ENCODE measurements at places on chromosomes 16 and 17.
A peak's percentile ranks its signal among the peaks of the same experiment; 100 is the strongest.

DNA sequence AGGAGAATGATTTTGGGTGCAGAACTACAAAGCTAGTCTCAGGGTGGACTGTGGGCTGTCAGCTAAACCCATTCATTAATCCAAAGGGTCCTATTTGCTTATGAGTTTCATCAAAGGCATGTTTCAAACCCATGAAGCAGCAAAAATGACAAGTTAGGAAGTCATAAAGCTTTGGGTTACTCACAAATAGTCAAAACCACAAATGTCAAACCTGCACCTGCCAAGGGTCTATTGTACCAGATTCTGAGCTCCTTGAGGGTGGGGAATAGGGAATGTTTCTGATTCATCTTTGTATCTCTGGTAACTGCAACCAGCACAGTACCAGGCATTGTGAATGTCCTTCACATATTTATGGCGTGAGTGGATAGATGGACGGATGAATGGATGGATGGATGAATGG lies 317.7 kb downstream of the MAF start:
- DNase-seq: no peak

GRCh38 chr17:48037036-48037837 lies at the start of gene COPZ2:
Gene COPZ2 (minus strand): TSS chr17:48037797. CDS start chr17:48037777, 20 bp downstream.
- peak; percentile 74 for DNase-seq

DNA sequence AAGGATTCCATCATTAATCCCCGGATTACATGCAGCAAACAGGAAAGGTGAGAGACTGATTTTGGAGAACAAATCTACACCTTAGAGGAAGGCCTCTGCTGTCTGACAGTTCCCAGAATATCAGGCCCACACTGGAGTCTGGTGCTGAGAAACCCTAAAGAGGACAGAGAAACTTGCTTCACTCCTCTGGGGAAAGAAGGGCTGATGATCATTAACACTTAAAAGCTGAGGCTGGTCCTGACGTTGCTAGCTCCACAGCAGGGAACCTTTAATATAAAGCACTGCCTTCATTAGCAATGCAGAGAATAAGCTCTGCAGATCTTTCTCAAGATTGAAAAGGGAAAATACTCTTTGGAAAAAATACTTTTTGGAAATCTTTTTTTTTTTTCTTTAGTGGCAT lies 1472.4 kb upstream of the GOT2 start:
- DNase-seq: no peak

- no peak for DNase-seq
Observed at GRCh38 chr16:76766538-76766937, 424.5 kb upstream of the MON1B start.

GRCh38 chr16:83393196-83393981 lies 414.4 kb upstream of the HSBP1 start:
- DNase-seq: no peak

DNA sequence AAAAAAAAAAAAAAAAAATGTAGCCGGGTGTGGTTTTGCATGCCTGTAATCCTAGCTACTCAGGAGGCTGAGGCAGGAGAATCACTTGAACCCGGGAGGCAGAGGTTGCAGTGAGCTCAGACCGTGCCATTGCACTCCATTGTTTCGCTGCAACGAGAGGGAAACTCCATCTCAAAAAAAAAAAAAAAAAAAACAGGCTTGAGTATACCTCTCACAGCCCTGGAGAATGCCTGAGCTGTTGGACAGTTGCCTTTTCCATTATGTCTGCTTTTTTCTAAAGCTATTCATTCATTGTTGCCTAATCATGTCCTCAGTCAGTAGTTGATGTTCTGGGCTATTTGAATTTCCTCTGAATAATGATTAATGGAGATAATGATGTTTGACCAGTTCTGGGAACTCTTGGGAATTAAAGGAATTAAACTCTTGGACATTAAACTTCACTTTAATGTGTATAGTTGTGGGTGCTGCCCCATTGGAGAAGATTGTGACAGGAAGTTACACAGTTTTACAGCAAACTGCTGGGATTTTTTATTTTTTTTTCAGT lies 11.8 kb downstream of the HMOX2 start:
- DNase-seq: no peak

DNA sequence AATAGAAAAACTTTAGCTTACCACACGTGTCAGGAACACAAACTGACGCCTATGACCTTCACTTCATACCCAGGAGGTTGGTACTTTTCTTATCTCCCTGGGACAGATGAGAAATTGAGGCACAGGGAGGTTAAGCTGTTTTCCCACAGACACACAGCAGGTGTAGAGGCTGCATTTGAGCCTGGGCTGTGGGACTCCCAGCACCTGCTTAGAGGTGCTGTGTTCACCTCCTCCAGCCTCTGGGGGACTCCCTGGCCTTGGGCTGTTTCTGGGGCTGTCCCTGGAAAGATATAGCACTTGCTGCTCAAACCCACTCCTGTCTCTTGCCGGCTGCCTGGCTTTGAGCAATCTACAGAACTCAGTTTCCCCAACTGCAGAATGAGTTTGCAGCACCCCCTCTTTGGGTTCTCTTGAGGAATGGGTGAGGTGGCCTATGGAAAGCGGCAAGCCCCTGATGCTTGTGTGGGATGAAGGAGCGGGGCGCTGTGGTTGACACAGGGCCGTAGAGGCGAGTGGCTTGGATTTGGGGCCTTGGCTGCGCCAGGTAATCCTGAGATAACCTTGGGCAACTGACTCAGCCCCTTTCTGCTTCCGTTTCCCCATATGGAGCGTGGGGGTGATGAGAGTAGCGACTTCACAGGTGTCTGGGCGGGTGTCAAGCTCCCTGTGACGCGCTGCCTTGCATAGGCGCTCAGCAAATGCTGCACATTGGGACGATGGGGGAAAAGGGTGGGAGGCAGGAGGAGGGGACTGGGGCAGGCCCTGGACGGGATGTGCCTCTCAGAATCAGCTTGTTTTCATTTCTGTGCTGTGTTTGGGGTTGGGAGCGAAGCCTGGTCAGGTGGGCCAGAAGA lies 104.5 kb upstream of the CIBAR2 start:
- no peak for DNase-seq

- DNase-seq: no peak
Observed at GRCh38 chr17:55279788-55280187, 15.0 kb downstream of the HLF start.

Data from common myeloid progenitor, CD34-positive (primary cell).